ENCODE measurements at places on chromosomes 1 and 21. TPM values are rescaled to one million over a fixed set of nuclear protein-coding genes. Genes with fewer than 3 reads are reported as not detected.

The ANKRD34A gene
- 0.69 TPM for total RNA-seq

GRCh38 chr1:34406377-34406776 lies 229.7 kb downstream of the C1orf94 start:
- no peak for DNase-seq

- peak; percentile 71 for DNase-seq
These were observed 72.5 kb downstream of the NDUFS5 start for GRCh38 chr1:39098546-39099250.

GRCh38 chr1:181112071-181112929 lies 23.8 kb downstream of the IER5 start:
- DNase-seq, result peak; percentile 84

DNA sequence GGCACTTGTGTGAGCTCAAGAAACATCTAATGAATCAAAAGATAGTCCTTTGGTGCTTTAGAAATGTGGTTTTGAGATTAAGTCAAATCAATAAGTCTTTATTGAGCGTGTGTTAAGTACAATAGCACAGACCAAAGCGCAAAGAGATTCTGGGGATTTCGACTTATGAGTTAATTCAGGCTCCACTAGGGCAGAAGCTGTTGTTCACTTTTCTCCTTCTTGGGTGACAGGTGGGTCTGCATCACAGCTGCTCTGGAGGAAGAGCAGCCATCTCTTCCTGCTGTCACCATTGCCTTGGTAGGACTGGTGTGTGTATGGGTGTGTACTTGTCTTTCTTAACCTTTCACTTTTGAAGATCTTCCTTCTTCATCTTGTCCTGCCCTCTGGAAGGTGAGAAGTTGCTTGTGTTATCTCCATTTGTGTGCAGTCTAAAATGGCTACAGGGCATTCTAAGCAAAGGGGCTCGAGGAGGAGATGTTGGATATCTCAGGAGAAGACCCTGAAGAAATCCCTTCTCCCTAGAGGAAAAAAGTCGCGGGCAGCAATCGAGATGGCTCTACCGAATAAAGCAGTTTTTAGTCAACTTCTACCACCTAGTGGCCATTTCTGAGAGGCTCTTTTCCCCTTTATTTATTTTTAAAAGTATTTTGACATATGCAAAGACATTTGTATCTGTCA lies 22.9 kb upstream of the DISC1 start:
- no peak for DNase-seq

DNA sequence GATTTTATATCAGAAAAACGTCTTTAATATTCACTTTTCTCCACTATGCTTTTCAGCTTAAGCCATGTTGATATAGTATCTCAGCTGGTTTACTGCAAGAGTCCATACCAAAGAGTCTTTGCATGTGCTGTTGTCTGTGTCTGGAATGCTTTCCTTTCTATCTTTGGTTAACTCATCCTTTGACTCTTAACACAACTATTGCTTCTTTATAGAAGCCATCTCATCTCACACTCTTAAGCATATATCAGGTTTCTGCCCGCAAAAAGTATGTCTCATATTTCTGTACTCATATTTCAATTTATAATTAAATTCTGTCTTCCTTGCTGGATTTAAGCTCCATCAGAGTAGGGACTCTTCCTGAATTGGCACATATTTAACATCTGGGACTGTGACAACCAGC lies 220.9 kb upstream of the KCNK2 start:
- no peak for DNase-seq
